ENCODE measurements at places on chromosomes 1 and 21. TPM values are rescaled to one million over a fixed set of nuclear protein-coding genes. Genes with fewer than 3 reads are reported as not detected.
A peak's percentile ranks its signal among the peaks of the same experiment; 100 is the strongest.

The LORICRIN gene
- not detected for total RNA-seq

The GJB3 gene
- total RNA-seq = 1.0 TPM

The PTGS2 gene
- 0.54 TPM for total RNA-seq

The HSPB7 gene
- total RNA-seq = 0.71 TPM

The SH2D5 gene
- 3.0 TPM for total RNA-seq

The MYBPH gene
- 0.24 TPM for total RNA-seq

The TLR5 gene
- 1.8 TPM for total RNA-seq

The RSPH1 gene
- not detected for total RNA-seq

The FAM72B gene
- total RNA-seq = 10.8 TPM

The AKNAD1 gene
- total RNA-seq = not detected

The PDE9A gene
- total RNA-seq = 16.8 TPM

The HES3 gene
- not detected for total RNA-seq

The OTUD7B gene
- total RNA-seq = 17.7 TPM

The ACOT11 gene
- total RNA-seq = 0.60 TPM

The TTC34 gene
- total RNA-seq = 0.25 TPM

The GREM2 gene
- total RNA-seq = 1.5 TPM

The ADGRL4 gene
- 3.9 TPM for total RNA-seq

DNA sequence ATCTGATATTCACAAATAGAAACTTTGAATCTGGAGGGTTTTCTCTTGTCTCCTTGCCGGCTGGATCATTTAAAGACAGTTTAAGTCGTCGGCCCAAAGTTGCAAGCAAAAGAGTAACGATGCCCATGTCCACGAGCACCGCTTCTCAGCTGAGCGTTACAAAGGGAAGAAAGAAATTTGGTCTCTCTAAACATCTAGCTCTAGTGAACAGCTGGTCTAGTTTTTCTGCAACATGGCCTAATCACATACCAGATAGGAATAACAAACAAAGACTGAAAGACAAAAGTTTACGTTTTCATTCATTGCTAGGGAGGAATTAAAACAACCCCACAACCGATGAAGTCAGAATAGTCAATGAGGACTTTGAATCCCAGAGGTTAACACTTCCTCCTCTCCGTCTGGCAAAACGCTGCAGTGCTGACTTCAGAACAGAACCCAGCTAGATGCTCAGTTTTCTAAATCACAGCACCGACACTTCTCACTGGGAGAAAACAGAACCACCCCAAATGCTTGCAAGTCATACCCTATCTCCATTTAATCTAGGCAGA is 69.4 kb downstream of the NTPCR start:
- ATAC-seq = no peak

GRCh38 chr1:111499026-111499785 is 4.2 kb downstream of the ADORA3 start:
- ATAC-seq = no peak

- no peak for ATAC-seq
These were observed 11.5 kb downstream of the PLA2G2D start for GRCh38 chr1:20107796-20108195.

- no peak for ATAC-seq
These were observed 48.6 kb downstream of the ITSN1 start for GRCh38 chr21:33690874-33691273.

GRCh38 chr21:42182713-42183371 is 36.1 kb upstream of the ABCG1 start:
- ATAC-seq = no peak

DNA sequence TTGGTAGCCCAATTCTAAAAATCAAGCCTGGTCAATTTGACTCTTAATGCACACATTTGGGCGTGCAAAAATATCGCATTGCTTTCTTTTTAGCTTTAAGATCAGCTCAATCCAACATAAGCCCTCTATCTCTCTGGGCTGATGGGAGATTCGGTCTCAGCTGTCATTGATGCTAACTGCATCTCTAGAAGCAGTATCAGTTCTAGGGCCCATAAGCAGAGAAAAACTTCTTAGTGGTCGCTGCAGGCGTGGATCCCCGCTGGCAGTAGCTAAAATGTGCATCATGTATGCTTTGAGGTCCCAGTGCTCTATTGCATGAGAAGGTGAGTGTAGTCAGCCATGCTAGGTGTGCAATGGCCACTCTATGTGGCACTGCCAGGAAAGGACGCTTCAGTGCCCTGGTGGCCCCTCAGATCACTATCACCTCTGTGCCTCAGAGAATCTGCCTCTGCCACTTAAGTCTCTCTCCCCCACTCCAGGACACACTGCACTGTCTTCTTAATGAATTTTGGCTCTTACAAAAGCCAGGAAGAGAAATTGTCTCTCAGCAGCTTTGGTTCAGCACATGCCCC is 79.7 kb upstream of the GADD45A start:
- ATAC-seq = no peak

DNA sequence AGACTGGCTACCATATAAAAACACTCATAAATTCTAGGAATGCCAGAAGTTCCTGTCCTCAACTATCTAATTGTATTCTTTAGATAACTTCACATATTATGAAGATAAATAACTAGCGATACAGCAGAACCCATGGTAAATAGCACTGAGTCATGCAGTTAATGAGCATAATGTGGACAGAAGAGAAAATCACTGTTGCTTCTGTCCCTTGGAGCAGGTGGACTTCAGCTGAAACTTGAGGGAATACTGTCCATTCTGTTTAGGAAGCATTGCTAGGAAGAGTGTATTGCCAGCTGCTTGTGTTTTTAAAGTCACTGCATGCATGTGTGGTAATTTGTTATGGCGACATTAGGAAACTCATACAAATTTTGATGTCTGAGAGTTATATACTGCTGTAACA is 854.4 kb downstream of the LTN1 start:
- no peak for ATAC-seq

- ATAC-seq = peak; percentile 50
These were observed 33.6 kb downstream of the ACOT11 start for GRCh38 chr1:54581621-54582035.

GRCh38 chr1:74430342-74430934 is 82.0 kb downstream of the LRRC53 start:
- peak; percentile 71 for ATAC-seq

GRCh38 chr21:34112316-34113033 is 39.1 kb downstream of the MRPS6 start:
- ATAC-seq = no peak

GRCh38 chr1:8572106-8572505 is 245.3 kb downstream of the RERE start:
- ATAC-seq = no peak

GRCh38 chr21:35091496-35091895 is 42.4 kb upstream of the RUNX1 start:
- ATAC-seq = no peak

GRCh38 chr1:104182251-104182650 is 432.6 kb downstream of the AMY1C start:
- ATAC-seq = no peak

DNA sequence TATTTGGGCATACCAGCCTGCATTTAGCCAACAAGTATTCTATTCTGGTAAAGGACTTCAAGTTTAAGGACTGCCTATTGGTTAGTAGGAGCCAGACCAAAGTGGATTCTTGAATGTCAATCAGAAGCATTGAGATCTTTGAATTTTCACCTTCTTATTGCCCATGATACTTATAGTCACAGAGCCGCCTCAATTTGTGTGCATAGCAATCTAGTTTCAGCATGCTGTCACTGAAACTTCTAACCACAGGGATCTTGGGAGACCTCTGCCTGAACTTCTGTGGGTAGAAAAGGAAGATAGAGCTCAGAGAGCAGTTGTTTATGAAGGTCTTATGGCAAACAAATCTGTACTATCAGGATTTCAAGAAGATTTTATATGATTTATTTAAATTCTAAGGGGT is 501.4 kb upstream of the USP24 start:
- no peak for ATAC-seq

DNA sequence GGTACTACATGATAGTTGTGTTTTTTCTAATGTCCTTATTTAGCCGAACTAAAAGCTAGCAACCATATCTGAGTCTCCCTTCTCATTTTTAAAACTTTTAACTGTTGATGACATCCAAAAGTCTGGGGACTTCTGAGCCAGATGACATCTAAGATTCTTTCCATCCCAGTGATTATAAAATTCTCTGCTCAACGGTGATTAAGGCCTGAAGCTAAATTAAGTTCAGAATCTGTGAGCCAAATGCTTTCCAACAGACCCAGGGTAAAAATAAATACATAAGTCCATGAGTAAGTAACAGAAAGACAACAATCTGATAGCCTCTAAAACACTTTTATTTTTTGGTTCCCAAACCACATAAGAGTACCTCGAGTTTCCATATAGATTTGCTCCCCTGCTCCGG is 13.1 kb upstream of the PTP4A2 start:
- ATAC-seq = no peak

DNA sequence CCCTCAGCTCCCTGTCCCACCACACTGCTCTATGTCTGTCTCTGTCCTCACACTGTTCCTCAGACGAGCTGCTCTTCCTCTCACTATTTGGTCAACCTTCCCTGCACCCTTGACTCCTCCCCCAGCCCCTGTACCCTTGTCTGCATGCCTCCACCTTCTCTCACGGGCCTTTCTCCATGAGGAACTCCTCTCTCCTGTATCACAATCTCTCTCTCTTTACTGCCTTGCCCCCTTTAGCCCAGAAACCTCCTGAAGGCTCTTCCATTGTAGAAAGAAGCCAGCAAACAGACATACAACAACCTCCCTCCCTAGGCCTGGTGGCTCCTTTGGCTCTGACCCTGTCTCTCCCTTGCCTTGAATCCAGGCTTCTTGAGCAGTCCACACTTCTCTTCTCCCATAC is 251.6 kb upstream of the CSF3R start:
- no peak for ATAC-seq

DNA sequence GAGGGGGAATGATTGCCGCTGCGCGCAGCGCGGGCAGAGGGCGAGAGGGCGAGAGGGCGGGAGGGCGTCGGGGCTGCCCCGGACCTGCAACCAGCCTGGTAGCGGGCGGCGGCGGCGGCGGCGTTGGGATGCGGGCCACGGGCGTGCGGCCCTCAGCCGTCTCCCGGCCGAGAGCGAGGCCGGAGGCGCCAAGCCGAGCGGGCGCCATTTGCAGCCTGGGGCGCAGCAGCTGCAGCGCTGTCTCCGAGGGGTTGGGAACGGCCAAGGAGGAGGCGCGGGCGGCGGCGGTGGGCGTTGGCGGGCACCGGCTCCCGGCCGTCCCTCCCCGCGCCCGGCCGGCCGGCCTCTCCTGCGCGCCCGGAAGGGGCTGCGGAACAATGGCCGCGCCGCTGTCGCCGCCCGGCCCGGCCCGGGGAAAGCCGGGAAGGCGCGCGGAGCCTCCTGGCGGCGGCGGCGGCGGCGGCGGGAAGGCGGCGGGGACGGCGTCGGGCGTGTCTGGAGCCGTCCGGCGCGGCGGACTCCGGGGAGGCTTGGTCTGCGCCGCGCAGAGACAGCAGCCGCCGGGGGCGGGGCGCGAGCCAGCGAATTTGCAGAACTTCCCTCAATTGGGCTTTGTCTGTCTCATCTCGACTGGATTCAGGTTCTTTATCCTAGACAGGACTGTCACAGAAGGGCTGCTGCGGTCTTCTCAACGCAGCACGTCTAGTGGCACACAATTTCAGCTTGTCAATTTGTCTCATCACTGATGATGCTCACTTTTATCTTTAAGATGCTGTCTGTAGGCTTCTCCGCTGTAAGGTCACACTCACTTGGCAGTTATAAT is 35.7 kb downstream of the ZBTB8B start:
- ATAC-seq = peak; percentile 92

GRCh38 chr1:6954591-6954990 is 169.3 kb downstream of the CAMTA1 start:
- ATAC-seq = no peak

GRCh38 chr1:165632491-165632890 is 1.5 kb downstream of the MGST3 start:
- ATAC-seq = no peak

GRCh38 chr1:20840731-20841130 is 53.6 kb upstream of the HP1BP3 start:
- no peak for ATAC-seq

DNA sequence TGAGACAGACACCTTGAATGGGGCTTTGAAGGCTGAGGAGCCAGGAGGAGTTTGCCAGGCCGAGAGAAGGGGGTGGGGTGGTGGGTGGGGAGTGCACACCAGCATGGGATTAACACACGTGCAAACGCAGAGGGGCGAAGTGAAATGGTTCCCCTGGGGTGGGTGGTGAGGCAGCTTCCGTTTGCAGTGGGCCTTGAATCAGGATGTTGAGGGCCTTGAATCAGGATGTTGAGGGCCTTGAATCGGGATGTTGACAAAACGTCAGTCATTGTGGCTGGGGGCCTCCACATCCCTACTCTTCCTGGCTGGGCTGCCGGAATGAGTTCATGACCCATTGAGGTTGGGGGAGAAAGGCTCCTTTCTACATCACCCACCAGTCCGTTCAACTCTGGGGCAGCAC is 16.6 kb downstream of the LDLRAP1 start:
- ATAC-seq = no peak

GRCh38 chr21:25487046-25487594 is 120.2 kb downstream of the MRPL39 start:
- ATAC-seq = no peak

DNA sequence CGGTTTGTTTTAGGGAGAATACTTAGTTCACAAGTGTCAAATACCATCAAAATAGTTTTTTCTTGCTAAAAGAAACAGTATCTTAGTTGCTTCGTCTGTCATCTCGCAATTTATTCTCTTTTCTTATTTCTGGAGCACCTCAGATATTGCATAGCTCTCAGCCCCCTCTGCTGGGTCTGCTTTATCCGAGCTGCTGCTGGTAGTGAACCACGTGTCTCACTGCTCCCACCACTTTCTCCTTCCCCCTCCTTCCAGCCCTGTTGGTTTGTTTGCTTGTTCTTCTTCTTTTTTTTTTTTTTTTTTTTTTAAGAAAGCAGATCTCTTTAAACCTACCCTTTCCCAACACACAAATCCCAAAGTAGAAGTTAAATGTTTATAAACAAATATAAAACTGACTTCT is 170.8 kb downstream of the EDEM3 start:
- ATAC-seq = no peak

DNA sequence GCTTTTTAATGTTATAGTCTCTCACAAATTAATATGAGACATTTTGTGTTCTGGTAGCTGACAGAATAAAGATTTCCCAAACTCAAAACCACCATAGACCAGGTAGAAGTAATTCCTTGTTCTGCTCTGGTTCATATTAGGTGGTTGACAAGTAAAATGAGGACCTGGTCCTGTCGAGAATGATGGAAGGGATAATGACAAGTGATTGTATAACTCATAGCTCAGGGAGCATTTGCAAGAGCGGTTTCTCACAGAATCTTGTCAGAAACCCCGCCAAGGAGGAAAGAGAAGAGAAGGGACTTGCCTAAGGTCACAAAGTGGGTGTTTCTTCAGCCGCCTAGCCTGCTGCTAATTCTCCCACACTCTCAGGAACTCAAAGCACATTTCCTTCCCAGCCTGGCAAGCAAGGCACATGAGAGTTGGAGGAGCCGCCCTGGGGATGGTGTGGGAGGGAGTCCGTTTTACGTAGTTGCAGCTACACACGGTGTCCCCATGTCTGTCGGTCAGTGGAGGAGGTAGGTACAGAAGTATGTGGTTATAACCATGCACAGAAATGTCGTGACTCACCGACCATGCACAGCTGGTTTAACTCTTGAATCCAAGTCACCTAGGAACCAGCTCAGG is 46.5 kb downstream of the SAMD13 start:
- no peak for ATAC-seq

GRCh38 chr1:42831273-42831672 is 14.1 kb upstream of the SVBP start:
- ATAC-seq = no peak

Data from motor neuron (in vitro differentiated cells).